ENCODE measurements at places on chromosomes 4 and X.

DNA sequence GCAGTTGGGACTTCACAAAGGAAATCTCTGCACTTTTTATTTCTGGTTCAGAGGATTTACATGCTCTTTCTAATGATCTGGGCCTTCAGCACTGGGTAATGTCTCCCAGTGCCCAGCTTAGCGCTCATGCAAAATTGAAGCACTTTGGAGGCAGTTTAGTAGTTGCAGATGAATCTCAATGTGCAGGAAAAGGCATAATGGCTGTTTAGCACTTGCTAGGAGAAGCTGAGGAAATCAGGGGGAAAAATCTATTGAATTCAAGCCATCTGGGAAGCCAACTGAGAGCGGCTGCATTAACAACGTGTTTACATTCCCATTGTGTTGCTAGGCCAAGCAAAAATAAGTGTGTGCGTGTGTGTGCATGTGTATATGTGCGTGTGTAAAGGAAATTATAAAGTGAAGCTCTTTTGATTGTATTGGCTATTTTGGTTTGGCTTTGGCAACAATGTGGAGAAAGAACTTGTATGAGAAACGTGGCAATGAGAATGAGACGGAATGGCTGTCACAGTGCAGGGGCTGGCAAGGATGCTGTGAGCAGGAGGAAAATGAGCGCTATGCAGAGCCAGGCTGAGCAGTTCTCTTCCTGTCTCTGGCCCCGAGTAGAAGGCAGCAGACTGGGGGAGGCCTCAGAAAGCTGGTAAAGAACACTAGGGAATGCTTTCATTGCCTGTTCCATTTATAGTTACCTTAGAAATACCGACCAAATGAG, 231.5 kb downstream of the UNC5C start:
- no peak for DNase-seq

- DNase-seq = no peak
These were observed 392.8 kb downstream of the GPM6A start for GRCh38 chr4:175419236-175419718.

DNA sequence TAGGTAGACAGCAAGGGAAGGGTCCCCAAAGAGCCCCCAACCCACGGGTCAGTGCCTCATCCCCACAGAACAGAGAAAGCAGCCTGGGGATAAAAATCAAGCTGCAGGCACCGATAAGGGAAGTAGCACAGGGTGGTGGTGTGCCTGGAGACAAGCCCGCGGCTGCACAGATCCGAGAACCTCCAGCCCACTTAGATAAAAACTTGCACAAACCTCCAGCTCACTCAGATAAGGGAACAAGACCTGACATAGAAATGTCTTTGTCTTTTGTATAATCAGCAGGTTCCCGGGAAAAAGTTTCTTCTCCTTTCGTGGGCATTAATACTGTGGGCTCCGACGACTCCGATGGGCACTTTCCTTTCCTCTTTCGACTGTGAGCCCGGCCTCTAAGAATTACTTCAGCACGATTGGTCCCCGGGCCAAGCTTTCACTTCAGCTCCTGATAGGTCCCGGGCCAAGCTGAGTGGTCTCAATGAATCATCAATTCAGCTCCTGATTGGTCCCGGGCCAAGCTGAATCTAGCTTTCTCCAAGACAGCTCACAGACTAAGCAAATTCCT, 32.4 kb downstream of the PRDX4 start:
- DNase-seq = no peak

- DNase-seq = no peak
These were observed 214.5 kb downstream of the NAF1 start for GRCh38 chr4:162952232-162952631.

GRCh38 chr4:89358935-89359638, 51.5 kb upstream of the GPRIN3 start:
- DNase-seq = no peak

All from activated CD4-positive, alpha-beta T cell treated with anti-CD3 and anti-CD28 coated beads, Interleukin-10, Interleukin-2, amounts not matched to agents 100 ng/mL and 50 ng/mL, durations not matched to agents 16 hours and 8 hours (primary cell).